ENCODE measurements at places on chromosomes 16 and 17.

GRCh38 chr16:87957296-87958094 lies 6.3 kb downstream of the BANP start:
- no peak for DNase-seq

DNA sequence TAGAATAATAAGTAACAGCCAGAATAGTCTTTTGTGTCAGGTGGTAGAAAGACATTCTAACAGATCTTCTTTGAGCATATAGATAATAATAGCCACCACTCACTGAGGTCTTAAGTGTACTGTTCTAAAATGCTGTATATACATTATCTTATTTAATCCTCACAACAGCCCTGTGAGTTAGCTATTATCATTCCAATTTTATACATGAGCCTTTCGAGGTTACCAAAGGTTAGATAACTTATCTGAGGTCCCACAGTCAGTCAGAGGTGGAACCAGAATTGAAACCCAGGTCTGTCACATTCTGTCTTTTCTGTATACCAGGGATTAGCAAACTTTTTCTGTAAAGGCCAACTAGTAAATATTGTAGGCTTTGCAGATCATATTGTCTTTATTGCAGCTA lies 23.2 kb downstream of the REXO5 start:
- DNase-seq: no peak

- DNase-seq: no peak
Observed at GRCh38 chr17:83161298-83162034, 82.1 kb downstream of the METRNL start.

DNA sequence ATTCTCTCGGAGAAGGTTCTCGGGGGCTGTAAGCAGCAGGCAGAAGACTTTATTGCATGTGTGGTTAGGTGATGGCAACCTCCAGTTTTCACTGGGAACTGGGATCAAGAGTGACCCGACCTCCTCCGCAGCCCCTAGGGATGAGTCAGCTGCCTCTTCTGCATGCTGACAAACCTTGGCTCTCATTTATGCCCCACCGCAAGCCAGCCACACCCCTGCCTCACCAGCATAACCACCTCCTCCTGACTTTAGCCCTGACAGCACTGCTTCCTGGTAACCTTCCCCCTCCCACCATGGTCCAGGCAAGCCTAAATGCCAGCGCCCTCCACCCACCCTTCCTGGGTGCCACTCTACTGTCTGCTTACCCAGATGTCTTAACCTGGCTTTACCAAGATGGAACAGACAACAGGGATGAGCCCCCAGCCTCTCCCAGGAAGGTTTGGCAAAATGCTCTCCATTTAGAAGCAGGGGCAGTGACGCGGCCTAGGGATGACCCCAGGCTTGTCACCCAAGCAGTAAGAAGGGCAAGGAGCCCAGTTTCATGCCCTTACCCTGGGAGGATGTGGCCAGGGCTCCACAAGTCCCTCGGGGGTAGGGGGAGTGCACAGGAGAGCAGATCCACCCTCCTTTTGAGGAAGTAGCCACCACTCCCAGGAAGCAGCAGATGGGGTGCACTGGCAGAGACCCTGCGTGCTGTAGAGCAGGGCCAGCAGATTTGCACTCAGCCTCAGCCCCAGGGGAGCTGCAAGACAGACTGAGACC lies 73.5 kb downstream of the GOSR1 start:
- DNase-seq: no peak

DNA sequence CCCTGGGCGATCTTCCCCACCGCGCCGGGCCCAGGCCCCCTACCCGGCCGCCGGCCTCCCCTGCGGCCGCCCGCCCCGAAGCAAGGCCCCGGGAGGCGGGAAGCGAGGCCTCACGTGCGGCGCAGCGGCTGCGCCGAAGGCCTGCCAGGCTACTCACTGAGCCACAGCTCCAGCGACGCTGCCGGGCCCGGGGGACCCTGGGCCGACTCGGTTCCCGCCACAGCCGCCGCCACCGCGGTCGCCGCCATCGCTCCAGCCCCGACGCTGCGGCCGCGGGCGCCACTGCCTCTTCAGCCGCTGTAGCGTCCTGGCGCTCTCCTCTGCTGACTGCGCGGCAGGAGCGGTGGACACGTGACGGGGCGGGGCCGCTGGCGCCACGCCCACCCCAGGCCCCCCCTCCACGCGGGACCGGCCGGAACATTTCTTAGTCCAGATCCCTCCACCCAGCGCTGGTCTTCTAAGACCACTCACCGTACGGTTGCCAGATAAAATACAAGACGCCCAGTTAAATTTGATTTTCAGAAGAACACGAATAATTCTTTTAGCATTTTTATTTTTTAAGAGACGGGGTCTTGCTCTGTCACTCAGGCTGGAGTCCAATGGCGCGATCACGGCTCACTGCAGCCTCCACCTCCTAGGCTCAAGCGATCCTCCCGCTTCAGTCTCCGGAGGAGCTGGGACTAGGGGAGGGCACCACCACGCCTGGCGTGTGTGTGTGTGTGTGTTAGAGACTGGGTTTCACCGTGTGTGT lies at the start of gene GGA2:
Gene GGA2 (minus strand): TSS at position 331 of the 751 bp plus-strand sequence. CDS start 83 bp downstream, at position 248.
- DNase-seq: peak; percentile 69

- DNase-seq: no peak
Observed at GRCh38 chr17:48161127-48161905, 53.8 kb downstream of the SNX11 start.

DNA sequence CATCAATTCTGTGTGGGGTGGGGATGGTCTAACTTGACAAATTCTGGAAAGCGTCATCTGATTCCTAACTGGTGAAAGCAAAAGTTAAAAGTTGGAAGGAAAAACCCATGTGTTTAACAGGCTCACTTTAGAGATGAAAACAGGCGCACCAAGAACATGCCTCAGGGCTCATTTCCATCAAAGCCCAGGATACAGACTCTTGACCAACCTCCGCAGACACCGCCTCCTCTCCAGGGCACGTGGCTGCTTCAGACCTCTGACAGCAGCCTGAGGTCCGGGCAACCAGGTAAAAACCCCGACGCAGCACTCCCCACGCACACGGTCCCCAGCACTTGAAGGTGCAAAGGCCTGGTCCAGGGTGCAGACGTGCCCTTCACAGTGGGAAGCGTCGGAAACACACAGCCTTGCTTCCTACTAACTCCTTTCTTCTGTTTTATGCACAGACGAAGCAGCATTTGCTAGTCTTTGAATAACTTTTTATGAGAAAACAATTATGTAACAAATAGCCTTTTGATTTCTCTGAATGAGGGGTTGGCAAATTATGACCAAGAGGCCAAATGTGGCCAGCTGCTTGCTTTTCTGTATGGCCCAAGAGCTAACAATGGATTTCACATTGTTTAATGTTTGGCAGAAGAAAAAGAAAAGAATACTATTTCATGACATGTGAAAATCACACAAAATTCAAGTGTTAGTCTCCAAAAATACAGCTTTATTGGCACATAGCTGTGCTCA lies 44.2 kb upstream of the TRAP1 start:
- no peak for DNase-seq

- DNase-seq: no peak
Observed at GRCh38 chr17:51346218-51346982, 86.1 kb downstream of the UTP18 start.

GRCh38 chr16:69566981-69567680 lies 1.4 kb downstream of the NFAT5 start:
- DNase-seq: no peak

DNA sequence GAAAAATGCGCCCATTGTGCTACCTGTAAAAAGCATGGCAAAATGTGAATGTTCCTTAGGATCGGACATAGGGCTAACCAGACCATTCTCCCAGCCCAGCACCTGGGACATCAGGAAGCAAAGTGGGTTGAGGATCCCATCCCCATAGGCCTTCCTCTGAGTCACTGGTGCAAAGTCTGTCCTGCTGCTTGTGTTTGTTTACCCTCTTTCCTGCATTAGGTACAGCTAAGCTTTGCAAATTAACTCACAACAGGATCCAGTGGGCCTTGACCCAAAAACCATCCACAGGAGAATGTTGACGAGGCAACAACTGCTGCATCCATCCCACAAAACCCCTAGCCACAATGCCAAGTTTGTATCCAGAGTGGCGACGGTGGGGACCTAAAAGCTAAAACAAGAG lies 106.2 kb downstream of the GRIN2A start:
- DNase-seq: no peak

- no peak for DNase-seq
Observed at GRCh38 chr17:43367737-43368242, 31.0 kb upstream of the ARL4D start.

GRCh38 chr17:7656958-7657609 lies 6.4 kb downstream of the ATP1B2 start:
- DNase-seq: no peak

DNA sequence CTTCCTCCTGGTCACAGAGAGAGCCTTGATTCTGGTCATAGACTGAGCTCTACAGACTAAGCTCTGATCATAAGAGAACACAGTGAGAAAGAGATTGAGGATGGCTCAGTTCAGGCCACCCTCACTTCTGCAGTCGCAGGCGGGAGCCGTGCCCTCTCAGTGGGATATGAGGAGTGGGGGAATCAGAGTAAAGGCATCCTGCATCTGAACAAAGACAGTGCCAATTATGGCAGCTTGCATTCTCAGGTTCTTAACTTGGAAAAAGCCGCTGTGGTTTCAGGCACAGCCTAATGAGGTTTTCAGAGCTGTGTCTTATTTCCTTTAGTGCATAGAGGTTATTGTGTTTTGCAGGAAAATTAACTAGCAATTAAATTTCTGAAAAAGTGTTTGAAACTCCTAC lies 134.4 kb upstream of the NLRP1 start:
- no peak for DNase-seq

DNA sequence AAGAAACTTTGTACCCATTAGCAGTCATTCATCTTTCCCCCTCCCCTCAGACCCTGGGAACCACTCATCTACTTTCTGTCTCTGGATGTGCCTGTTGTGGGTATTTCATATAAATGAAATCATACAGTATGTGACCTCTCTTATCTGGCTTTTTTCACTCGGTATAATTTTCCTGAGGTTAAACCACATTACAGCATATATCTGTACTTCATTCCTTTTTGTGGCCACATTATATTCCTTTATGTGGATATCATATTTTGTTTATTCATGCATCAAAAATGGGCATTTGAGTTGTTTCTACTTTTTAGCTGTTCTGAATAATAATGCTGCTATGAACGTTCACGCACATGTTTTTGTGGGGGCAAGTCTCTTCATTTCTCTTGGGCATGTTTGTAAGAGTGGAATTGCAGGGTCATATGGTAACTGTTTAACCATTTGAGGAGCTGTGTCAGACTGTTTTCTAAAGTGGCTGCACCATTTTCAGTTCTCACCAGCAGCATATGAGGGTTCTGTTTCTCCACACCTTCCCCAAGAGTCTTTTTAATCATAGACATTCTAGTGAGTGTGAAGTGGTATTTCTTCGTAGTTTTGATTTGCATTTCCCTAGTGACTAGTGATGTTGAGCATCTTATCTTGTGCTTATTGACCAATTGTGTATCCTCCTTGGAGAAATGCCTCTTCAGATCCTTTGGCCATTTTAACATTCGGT lies 3.8 kb downstream of the SNX29 start:
- no peak for DNase-seq

DNA sequence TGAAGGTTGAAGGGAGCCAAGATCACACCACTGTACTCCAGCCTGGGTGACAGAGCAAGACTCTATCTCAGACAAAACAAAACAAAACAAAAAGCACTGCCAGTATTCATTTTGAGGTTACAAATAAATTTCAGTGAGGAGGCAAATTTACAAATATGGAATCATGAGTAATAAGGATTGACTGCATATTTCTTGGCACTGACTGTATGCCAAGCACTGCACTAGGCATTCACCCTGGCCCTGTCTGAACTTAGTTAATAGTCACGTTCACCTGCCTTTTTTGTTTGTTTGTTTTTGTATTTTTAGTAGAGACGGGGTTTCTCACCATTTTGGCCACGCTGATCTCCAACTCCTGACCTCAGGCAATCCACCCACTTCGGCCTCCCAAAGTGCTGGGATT lies 5.1 kb downstream of the LDAF1 start:
- DNase-seq: no peak

- no peak for DNase-seq
Observed at GRCh38 chr16:48612611-48613010, 2.6 kb upstream of the N4BP1 start.

DNA sequence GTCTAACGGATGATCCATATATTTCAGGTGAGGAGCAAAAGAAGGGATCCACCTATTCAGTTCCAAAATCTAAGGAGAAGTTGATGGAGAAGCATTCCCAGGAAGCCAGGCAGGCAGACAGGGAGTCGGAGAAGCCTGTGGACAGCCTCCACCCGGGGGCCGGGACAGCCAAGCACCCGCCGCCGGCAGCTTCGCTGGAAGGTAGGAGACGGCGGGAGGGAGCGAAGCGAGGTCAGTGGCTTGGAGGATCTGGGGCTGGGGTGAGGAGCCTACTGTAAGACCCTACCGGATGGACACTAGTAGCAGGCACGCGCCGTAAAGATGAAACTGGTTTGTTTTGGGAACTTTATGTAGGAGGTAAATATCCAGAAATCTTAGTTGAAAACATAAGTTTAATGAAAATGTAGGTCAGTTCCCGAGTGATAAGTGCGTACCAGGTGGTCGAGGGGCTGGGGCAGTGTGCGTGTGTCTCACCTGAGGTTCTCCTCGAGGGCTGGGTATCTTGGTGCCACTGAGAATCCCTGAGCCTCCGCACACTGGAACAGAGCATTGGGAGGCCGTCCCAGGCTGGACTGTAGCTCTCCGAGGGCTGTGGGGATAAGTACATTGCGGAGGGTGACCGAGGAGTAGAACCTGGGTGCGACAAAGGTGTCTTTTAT lies 714 bp downstream of the SPATA33 start:
- no peak for DNase-seq

DNA sequence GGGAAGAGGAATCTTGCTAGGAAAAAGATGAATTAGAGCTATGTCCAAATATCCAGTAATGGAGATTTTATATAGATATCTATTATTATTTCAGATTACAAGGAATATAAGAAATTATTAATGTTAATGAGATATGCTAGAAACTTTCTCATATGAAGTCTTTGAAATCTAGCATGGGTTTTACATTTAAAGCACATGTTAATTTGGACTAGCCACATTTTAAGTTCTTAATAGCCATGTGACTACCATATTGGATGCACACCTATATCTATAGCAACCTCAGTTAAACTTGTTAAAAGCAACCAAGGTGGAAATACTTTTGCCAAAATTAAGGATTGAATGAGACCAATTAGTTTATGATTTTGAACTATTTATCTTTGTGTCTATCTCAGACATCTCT lies 86.7 kb upstream of the CNTNAP4 start:
- DNase-seq: no peak

GRCh38 chr17:14331225-14331981 lies 30.5 kb downstream of the HS3ST3B1 start:
- no peak for DNase-seq

DNA sequence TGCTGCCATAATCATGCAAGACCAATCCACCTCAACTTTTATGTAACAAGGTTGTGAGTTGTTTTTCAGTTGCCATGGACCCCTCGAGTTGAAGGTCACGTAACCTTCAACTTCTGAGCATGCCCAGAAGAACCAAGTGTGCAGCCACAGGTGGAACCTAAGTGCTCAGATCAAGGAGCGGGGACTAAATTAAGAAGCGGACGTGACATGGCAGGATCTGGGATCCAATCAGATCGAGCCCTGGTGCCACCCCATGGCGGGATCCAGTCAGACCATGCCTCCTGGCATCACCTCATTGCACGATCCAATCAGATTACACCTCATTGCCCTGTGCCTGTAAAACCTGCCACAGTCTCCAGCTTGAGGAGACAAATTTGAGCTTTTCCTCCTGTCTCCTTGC lies 204.5 kb upstream of the CDH5 start:
- DNase-seq: no peak

- DNase-seq: peak; percentile 32
Observed at GRCh38 chr17:4509401-4509800, 10.7 kb downstream of the SPNS2 start.

- no peak for DNase-seq
Observed at GRCh38 chr17:65398040-65398787, 163.2 kb downstream of the AXIN2 start.
